ENCODE measurements at places on chromosomes 6 and 20.

GRCh38 chr20:61974357-61974665, 91.4 kb downstream of the TAF4 start:
- no peak for DNase-seq

DNA sequence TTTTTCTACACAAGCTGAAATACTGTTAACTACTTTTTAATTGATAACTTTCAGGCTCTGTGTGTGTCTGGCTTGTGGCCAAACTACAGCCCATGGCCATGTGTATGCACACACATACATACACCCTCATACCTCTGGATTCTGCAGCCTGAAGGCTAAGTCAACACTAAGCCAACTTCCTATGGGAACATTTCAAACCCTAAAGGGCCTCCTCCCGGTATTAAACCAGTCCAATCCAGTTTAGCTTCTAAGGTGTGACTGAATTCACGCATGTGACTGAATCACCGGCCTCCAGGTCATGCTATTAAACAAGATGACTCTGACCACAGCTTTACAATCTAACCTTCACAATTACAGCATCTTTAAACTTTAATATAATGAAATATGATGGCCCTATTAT, 20.7 kb upstream of the DST start:
- no peak for DNase-seq

DNA sequence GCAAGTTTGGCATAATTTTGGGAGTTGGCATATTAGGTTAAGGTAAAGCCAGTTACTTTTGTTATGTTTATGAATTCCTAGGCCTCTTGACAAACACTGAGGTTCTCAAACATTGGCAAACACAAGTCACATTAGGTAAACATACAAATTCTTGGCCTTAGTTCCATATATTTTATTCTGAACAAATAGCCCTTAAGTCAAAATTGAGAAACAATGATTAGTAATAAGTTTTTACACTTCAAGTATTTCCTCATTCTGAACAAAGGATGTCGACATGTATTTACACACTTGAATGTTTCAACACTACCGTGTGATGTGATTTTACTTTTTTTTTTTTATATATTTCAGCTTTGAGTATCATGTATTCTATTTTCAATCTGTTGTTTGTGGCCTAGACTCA, 3.8 kb upstream of the ECHDC1 start:
- DNase-seq: no peak

GRCh38 chr6:167350731-167351655, 26.1 kb downstream of the TTLL2 start:
- peak; percentile 86 for DNase-seq

- DNase-seq: no peak
These were observed 20.7 kb downstream of the CNR1 start for GRCh38 chr6:88145298-88145963.

GRCh38 chr20:36854348-36855240, 21.3 kb upstream of the TLDC2 start:
- DNase-seq: no peak

GRCh38 chr20:22160101-22160652, 424.2 kb downstream of the FOXA2 start:
- DNase-seq: no peak

GRCh38 chr20:47274401-47275108, 81.9 kb downstream of the ZMYND8 start:
- peak; percentile 13 for DNase-seq

Data from stimulated activated CD4-positive, alpha-beta T cell treated with anti-CD3 and anti-CD28 coated beads, Interleukin-2, amount 100 ng/mL, for 48 hours (primary cell).